ENCODE measurements at places on chromosomes 3 and 15. TPM values are rescaled to one million over a fixed set of nuclear protein-coding genes. Genes with fewer than 3 reads are reported as not detected.

CHD2 gene
- polyA plus RNA-seq, result 73.9 TPM

MESP2 gene
- polyA plus RNA-seq, result 0.19 TPM

GRCh38 chr15:97691799-97692198 lies 268.7 kb upstream of the ARRDC4 start:
- no peak for DNase-seq

DNA sequence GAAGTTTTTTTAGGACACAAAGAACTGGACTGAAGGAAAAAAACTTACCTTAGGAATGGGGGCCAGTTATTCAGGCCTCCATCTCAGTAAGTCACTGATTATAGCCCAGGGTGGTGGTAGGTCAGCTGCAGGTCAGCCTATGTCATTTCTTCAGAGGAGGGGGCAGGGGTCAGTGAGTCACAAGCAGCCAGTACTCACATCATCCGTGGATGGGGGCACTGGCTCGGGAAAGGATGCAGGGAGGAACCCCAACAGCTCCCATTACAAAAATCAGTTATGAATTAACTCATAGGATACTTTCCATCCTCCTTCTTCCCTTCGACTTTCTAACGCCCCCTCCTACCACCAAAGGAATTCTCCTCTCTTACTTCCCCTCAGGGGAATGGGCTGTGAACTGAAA lies 578.3 kb downstream of the PDCD6IP start:
- DNase-seq, result no peak

- DNase-seq, result no peak
These were observed 11.0 kb downstream of the EXOG start for GRCh38 chr3:38507120-38507519.

- DNase-seq, result no peak
These were observed 90.2 kb downstream of the ANP32A start for GRCh38 chr15:68730471-68730919.

DNA sequence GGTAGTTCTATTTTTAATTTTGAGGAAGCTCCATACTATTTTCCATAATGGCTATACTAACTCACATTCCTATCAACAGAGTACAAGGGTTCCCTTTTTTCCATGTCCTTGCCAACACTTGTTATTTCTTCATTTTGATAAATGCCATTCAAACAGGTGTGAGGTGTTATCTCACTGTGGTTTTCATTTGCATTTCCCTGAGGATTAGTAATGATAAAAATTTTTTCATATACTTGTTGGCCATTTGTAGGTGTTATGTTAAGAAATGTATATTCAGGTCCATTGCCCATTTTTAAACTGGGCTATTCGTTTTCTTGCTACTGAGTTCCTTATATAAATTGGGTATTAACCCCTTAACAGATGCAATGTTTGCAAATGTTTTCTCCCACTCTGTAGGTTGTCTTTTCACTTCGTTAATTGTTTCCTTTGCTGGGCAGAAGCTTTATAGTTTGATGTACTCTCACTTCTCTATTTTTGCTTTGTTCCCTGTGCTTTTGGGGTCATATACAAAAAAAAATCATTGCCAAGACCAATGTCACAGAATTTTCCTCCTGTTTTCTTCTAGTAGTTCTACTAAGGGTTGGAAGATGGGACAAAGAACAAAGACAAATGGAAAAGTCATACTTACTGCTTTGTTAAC lies 11.0 kb upstream of the VPS39 start:
- no peak for DNase-seq

GRCh38 chr15:40002295-40002694 lies 36.7 kb downstream of the SRP14 start:
- DNase-seq, result no peak

DNA sequence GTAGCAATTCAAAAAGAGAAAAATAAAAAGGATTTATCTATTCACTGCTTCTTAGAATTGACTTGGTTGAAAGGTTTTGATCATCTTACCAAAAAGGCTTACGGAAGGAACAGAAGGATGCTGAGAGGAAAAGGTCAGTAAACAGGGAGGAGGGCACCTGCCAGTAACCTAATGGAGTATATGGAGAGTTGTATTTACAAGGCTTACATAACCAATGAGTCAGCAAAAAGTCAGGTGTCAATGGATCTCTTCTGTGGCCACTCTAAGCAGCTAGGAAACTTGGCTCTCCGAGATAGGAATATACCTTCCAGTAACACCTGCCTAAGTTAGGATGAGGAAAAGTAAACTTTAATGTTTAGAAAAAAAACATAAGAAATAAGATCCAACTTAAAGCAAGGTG lies 80.5 kb upstream of the PLXND1 start:
- no peak for DNase-seq

- DNase-seq, result no peak
These were observed 53.8 kb downstream of the STAG1 start for GRCh38 chr3:136698361-136698760.

DNA sequence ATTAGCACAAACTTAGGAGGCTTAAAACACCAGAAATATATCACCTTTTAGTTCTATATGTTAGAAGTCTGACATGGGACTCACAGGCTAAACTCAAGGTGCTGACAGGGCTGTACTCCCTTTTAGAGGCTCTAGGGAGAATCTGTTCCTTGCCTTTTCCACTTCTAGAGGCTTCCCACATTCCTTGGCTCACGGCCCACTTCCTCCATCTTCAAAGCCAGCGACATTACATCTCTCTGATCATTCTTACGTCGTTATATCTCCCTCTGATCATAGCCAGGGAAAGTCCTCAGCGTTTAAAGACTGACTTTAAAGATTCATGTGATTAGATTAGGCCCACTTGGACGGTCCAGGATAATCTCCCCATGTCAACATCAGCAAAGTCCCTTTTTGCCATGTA lies 166.3 kb downstream of the GREM1 start:
- no peak for DNase-seq

- no peak for DNase-seq
These were observed 158.3 kb upstream of the HES1 start for GRCh38 chr3:193977622-193978021.

DNA sequence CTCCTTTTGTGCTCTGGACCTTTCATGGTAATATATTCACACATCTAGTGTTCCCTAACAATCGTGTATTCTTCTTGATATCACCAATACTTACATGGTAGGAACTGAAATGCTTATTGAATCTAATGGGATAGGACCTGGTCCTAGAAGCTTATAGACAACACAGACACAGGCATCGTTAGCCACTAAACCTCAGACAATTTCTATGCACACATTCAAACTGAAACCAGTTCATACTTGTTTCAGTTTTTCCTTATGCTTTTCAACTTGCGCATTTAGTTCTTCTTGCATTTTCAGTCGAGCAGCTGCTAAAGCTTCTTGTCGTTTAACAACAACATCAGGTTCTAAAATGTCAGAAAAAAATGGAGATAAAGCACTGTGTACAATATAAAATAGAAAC lies 2.3 kb downstream of the SELENOS start:
- DNase-seq, result no peak

DNA sequence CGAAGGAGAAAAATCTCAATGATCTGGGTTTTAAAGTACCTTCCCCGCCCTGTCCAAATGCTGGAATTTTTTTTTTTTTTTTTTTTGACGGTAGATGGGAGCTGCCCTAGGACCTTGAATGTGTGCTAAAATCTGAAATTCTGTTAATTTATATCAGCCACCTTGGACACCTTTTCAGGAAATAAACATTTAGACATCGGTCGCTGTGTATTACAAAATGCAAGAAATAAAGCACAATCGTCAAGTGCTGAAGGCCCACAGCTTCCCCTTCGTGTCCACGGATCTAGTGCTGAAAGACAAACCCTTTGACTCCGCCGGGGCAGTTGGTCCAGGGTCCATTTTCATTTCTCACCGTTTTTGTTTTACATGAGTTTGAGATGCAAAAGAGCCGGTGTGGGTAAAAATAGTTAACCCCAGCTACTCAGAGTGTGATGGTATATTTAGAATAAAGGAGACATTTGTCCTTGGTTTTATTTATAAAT lies 90.2 kb upstream of the CHD2 start:
- peak; percentile 51 for DNase-seq
